Activated naive CD4-positive, alpha-beta T cell treated with anti-CD3 and anti-CD28 coated beads for 36 hours (primary cell): ENCODE measurements at places on chromosomes 7 and 10. TPM values are rescaled to one million over a fixed set of nuclear protein-coding genes. Genes with fewer than 3 reads are reported as not detected.

- DNase-seq, result no peak
Observed at GRCh38 chr10:13213163-13213562, 21.0 kb downstream of the UCMA start.

DNA sequence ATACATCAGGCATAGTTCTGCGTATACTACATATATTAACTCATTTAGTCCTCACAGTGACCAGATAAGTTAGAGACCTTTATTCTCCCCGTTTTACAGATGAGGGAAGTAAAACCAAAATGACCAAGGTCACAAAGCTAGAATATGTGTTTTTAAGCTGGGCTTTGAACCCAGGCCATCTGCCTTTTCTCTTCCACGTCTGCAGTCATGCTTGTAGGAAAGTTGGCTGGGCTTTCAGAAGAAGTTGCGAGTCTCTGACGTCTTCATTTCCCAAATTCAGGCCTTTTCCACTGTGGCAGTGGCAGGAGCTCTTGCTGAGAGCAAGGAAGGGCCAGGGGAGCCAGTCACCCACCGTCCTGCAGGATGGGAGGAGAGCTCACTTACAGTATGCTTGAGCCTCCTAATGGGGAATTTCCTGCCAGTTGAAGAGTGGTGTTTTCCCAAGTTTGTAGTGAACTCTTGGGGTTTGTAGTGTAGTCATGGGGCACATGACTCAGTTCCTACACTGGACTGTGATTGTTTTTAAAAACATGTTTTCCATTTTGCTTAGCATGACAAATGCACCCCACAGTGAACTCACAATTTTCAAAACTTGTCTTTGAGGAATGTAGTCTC, 34.2 kb downstream of the CYP17A1 start:
- peak; percentile 66 for DNase-seq

GLCCI1 gene
- total RNA-seq, result 13.3 TPM

ITGA8 gene
- not detected for total RNA-seq

TYW1B gene
- 2.8 TPM for total RNA-seq

RSPH10B2 gene
- not detected for total RNA-seq
